Lower lobe of right lung (tissue), 2 donors: ENCODE measurements at places on chromosomes 6 and 20.

DNA sequence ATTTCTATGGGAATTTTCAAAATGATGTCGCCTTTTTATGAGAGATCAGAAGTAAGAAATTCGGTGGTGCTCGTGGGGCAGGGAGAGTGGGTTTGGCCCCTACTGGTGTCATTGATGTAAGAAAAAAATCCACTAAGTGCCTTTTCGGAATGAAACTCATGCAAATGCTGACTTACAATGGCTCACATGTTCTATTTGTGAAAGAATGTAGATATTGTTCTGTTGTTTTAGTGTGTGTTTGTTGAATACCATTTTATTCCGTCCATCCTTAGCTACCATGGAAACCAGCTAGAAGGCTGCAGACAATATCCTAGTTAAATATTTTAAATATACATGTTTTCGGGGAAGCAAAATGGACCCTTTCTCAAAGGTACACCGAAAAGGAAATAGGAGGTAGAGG, 304.9 kb downstream of the TAF4 start:
- DNase-seq, result no peak

- DNase-seq, result no peak
Measured at GRCh38 chr20:63741676-63742380, 2.3 kb downstream of the SLC2A4RG start.

GRCh38 chr6:137013738-137014602, 30.8 kb downstream of the IL20RA start:
- DNase-seq, result no peak

- no peak for DNase-seq
Measured at GRCh38 chr6:47137073-47137472, 94.9 kb upstream of the ADGRF1 start.

GRCh38 chr6:110211753-110212152, 31.5 kb downstream of the CDC40 start:
- no peak for DNase-seq

- DNase-seq, result no peak
Measured at GRCh38 chr20:53606364-53606985, 12.8 kb upstream of the ZNF217 start.

- no peak for DNase-seq
Measured at GRCh38 chr6:5679691-5680090, 327.0 kb downstream of the NRN1 start.

GRCh38 chr6:12170351-12171092, 119.6 kb upstream of the EDN1 start:
- no peak for DNase-seq

DNA sequence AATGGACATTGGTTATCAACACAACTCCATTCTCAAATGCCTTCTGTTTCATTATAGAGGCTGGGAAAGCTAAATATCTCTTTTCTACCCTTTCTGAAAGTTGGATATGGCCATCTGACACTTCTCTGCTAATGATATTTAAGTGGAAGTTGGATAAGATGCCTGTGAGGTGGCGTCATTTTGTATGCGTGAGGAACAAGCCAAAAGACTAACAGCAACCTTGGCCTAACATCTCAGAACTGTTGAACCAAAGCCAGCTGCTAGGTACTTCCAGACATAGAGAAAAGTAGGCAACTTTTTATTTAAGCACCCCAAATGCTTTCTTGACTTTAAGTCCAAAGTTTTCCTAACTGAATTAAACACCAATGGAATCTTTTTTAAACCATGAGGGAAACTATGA, 708.4 kb downstream of the CD109 start:
- no peak for DNase-seq

GRCh38 chr6:143773506-143774150, 69.5 kb upstream of the LTV1 start:
- no peak for DNase-seq

DNA sequence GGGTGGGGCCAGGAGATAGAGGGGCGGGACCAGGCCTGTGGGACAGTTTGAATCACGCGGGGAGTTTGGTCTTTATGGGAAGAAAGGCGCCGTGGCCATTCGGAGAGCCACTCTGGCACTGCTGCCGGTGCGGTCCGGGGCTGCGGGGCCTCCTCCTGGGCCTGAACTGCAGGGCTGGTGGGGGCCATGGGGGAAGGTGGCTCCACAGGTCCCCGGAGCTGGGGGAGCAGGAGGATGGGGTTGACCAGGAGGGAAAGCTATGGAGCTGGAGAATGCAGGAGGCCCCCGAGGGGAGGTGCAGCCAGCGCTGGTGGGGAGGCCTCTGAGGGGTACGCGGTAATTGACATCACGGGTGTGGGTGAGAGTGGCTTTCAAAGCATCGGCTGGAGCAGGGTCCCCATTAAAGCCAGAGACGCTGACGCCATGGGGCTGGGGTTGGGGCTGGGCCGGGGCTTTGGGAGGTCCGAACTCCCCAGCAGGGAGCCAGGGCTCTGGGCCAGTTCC, 1.8 kb upstream of the BHLHE23 start:
- no peak for DNase-seq

GRCh38 chr6:110517601-110518281, 41.3 kb upstream of the SLC22A16 start:
- no peak for DNase-seq

GRCh38 chr20:56735084-56735642, 106.1 kb downstream of the TFAP2C start:
- no peak for DNase-seq

- no peak for DNase-seq
Measured at GRCh38 chr6:11491596-11492463, 45.7 kb upstream of the TMEM170B start.

- no peak for DNase-seq
Measured at GRCh38 chr6:157715728-157716164, 107.3 kb upstream of the SNX9 start.

- no peak for DNase-seq
Measured at GRCh38 chr6:137492289-137493217, 1.6 kb downstream of the OLIG3 start.

- peak; percentile 20 for DNase-seq
Measured at GRCh38 chr6:168099201-168100010, 20.4 kb upstream of the FRMD1 start.

DNA sequence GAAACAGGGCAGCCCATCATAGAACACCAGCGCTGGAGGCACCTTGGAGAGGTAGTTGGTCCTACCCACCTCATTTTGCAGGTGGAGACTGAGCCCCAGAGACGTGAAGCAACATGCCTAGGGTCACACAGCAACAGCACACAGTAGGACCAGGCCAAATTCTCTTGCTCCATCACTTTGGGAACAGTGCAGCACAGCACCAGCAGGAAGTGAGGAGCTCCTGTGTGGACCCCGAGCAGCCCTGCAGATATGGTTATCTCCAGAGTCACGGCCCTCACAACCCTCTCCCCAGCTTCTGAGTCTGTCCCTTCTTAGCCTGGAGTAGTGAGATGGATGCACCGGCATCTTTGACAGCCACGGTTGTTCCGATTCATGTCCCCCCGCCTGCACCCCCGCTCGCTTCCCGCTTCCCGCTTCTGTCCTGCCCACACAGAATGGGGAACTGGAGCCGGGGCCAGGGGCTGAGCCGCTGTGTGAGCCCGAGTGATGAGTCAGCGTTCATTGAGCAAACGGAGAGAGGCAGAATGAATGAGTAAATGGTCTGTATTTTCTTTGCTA, 72.6 kb upstream of the DUSP22 start:
- peak; percentile 86 for DNase-seq

DNA sequence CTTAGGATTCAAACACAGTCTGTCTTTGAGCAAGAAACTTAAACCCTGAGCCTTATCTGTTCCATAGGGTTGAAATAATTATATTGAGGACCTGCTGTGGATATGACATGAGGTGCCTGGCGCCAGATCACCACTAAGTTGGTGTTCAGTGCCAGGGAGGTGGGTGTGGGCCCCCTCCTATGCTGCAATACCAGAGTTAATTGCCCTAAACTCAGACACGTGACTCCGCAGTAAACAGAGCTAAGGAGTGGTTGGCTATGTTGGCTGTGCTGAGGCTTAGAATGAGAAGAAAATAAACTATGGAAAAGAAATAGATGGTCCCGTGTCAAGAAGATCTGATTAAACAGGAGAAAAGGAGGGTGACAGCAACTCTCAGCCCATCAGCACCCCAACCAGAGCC, 419.4 kb upstream of the JARID2 start:
- DNase-seq, result no peak

GRCh38 chr6:67265996-67266921, 1368.8 kb upstream of the ADGRB3 start:
- no peak for DNase-seq

DNA sequence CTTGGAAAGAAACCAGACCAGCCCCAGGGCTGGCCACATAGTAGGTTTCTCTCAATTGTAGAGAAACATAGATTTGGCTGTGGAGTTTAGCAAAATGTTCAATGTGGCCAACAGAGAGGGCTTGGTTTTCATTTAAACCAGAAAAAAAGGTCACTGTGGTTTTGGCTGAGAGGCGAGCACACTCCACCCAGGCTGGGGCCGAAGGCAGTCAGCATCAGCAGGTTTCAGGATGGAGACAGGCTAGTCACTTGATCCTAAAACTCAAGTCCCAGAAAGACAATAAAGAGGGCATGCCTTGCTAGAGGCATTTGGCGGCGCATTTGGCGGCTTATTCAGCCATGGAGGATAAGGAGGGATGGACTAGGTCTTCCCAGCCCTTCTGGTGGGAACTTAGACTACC, 73.1 kb downstream of the PRND start:
- DNase-seq, result no peak

GRCh38 chr20:8033151-8033841, 13.7 kb upstream of the TMX4 start:
- DNase-seq, result peak; percentile 60

GRCh38 chr6:36856277-36856676, 17.0 kb upstream of the CPNE5 start:
- no peak for DNase-seq

- no peak for DNase-seq
Measured at GRCh38 chr6:151351146-151351700, 40.1 kb downstream of the ZBTB2 start.

GRCh38 chr6:2480267-2480966, 235.0 kb upstream of the GMDS start:
- DNase-seq, result no peak

DNA sequence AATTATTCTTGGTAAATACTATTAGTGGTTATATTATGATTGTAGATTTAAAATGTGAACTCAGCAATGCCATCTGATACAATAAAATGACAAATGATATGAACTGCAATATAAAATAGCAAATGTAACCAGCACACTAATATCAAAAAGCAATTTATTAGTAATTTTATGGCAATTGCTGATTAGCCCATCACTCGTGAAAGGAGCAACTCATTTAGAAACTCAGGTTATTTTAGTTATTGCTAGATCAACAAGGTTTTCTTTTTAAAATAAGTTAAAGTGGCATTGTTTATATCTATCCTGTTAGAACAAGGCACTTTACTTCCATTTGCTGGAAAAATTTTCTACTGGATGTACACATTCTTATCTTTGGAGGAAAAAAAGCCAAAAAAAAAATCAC, 18.4 kb upstream of the MCUR1 start:
- no peak for DNase-seq

DNA sequence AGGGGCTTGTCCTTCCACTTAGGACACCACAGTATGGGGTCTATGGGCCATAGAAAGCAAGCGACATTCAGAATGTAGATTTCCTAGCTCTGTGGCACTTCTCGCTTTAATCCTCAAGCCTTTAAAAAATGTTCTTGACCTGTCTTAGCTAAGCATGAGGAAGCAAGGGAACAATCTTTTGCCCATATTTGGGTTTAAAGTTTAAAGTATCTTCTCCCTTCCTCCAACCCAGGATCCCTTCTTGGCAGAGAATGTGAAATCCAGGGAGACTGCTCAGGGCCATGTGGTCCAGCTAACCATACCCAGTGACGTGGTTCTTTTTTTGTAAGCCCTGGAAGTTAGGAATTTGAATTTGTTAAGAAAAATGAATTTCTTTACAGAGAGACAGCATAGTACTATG, 289.9 kb downstream of the BTBD9 start:
- no peak for DNase-seq
